ENCODE measurements at places on chromosomes 7 and 10.

GRCh38 chr7:127525866-127526480 lies 59.4 kb downstream of the GCC1 start:
- DNase-seq = no peak

DNA sequence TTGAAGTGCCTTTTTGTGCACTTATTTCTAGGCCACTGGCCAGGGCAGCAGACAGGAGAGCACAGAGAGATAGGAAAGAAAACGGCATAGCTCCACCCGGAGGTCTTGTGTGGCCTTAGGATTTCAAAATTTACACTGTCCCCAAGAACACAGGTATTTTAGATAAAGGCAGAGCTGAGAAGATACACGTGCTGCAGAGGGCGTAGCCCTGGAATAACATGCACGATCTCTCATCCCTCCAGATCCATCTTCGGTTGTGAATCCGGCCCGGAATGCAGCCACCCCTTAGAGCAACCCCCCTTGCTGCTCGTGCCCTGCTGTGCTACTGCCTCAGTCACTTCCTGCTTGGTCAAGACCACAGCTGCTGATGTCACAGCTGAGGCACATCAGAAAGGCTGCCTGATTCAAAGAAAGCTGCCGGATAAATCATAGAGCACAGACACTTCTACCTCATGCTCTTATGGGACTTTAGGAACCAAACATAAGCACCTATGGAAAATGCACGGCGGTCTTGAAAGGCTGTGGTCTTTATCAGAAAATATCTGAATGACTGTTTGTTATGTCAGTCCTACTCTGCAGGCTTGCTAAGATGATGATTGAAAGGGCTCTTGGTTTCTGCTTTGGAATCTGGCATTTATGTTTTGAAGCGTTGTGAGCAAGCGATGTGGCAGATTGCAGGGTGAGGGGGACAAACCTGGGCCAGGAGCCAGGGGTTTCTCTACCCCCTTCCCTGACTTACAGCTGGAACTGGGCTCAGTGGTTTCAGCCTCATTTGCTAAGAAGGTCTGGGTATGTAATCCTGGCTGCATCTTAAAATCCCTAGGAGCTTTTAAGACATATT lies 152.0 kb downstream of the SVIL start:
- DNase-seq = no peak

DNA sequence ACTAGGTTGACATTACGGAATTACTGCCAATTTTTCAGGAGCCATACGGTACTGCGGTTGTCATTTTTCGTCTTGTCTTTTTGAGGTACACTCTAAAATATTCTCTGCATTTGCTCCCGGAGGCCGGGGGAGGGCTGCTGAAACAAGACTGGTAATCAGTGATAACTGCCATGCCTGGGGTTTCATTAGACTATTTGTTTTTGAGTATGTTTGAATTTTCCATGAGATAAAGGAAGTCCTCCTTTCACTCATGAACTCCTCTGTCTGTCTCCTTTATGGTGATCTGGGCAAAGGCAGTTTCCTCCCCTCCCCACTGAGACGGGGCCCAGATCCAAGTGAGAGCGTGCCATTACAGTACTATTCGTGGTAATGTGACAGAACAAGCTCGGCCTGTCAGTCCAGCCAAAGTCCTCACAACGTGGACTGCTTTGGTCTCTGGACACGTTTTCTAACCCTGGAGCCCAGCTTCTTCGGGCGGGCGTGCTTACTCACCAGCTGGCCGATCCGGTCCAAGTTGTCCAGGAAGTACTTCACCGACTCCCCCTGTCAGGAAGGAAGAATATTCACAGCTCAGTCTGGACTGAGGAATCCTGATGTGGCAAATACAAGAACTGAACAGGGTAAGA lies 45.1 kb downstream of the AMZ1 start:
- no peak for DNase-seq

DNA sequence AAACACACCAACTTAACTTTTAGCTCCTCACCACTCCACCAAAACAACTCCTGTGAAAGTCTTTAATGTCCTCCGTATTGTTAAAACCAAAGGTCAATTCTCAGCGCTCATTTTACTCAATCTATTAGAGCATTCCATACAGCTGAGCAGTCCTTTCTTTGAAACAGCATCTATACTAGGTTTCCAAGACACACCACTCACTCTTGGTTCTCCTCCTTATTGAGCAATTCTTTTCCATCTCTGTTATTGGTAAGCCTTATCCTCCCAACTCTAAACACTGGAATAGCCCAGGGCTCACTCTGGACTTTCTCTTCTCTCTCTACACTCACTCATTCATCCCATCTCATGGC lies 34.9 kb downstream of the COA1 start:
- DNase-seq = no peak

GRCh38 chr7:157980774-157981173 lies 606.8 kb downstream of the PTPRN2 start:
- no peak for DNase-seq

DNA sequence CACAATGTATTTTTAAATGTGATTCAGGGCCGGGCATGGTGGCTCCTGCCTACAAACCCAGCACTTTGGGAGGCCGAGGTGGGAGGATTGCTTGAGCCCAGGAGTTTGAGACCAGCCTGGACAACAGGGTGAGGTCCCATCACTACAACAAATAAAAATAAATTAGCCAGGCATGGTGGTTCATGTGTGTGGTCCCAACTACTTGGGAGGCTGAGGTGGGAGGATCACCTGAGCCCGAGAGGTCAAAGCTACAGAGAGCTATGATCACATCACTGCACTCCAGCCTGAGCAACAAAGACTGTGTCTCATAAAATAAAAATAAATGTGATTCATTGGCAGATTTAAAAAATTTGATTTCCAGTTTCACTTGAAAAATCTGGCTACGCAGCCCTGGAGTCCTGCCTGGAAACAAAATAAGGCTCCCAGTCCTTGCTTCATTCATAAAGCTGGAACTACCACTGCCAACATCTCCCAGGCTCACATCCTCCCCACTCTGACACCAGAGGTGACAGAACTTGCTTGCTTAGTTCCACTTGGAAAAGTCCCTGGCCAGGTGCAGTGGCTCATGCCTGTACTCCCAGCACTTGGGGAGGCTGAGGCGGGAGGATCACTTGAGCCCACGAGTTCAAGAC lies 27.9 kb upstream of the SLC35G1 start:
- no peak for DNase-seq
